ENCODE measurements at places on chromosomes 1 and 21.

DNA sequence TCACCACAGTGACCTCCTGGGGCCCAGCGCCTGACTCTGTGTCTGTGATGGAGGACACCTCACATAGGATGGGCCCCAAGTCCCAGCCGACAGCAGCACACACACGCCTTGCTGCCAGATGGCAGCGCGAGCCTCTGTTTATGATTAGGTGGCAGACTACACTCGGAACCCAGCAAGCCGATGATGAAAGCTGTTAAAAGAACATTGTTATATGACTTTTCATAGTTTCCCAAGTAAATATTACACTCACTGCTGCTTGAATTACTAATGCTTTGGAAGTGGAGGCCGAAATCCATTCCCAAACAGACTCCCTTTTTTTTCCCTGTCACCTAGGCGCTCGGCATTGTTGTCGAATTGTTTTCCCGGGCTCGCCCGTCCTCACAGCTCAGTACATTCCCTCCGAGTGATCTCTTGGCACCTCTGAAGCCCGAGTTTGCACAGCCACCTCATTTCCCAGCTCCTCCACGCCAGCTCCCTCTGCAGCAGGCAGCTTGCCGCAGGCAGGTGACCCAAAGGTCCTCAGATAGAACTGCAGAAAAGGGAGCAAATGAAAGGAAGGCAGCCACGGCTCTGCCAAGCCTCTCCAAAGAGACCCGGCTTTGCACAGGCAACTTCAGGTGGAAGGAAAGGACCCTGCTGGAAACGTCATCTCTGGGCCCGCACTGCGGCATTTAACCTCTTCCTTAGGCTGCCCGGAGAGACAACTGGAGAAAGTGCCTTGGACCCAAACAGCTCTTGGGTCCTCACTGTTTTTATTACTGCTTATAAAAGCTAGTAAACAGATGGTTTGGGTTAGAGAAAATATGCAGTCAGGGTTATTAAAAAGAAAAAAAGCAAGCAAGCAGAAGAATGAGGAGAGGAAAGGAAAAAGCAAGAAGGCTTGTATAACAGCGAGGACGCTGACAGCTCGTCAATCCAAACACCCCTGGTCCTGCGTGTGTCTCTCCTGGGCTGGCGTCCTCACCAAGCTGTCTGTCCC lies 72.2 kb upstream of the SLC25A33 start:
- DNase-seq: no peak

- no peak for DNase-seq
These were observed 307.7 kb upstream of the PKN2 start for GRCh38 chr1:88376421-88376820.

DNA sequence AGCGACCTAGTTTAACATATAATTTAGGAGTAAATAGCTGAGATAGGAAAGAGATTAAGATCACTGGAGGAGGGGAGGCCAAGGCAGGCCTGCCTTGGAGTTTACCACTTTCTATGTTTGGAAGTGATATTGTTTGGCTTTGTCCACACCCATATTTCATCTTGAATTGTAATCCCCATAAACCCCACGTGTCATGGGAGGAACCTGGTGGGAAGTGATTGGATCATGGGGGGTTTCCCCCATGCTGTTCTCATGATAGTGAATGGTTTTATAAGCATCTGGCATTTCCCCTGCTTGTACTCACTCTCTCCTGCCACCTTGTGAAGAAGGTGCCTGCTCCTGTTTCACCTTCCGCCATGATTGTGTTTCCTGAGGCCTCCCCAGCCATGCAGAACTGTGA lies 58.3 kb upstream of the ARTN start:
- DNase-seq: no peak

- no peak for DNase-seq
These were observed 666 bp downstream of the CSF3R start for GRCh38 chr1:36481771-36482723.

DNA sequence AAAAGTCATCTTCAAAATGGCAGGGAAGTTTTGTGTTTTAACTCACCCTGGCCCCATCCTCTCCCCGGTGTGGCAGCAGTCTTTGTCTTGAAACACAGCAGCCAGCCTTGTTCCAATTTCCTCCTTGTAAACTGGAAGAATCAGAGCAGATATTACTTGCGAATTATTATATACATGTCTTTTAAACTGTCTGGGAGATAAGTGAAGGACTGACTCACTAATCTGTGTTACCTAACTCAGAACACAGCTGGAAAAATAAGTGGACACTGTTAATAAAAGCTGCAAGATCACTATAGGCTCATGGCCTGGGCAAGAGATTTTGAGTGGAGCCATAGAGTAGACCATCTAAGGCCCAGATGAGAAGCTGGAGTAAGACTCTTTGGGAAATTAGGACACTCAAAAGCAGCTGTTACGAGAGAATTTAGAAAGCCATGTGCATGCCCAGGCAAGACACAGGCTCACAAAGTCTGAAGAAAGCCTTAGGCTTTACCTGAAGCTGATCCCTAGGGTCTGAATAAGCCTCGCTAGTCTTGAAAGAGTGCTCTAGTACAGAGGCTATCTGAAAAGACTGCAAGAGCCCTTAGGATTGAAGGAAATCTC lies 233.0 kb upstream of the RAB4A start:
- no peak for DNase-seq

- DNase-seq: no peak
These were observed 305.5 kb downstream of the NFIA start for GRCh38 chr1:61387829-61388228.

GRCh38 chr1:40014253-40014706 lies 26.2 kb upstream of the CAP1 start:
- no peak for DNase-seq

GRCh38 chr1:28359592-28360239 lies 9.8 kb upstream of the PHACTR4 start:
- peak; percentile 57 for DNase-seq

DNA sequence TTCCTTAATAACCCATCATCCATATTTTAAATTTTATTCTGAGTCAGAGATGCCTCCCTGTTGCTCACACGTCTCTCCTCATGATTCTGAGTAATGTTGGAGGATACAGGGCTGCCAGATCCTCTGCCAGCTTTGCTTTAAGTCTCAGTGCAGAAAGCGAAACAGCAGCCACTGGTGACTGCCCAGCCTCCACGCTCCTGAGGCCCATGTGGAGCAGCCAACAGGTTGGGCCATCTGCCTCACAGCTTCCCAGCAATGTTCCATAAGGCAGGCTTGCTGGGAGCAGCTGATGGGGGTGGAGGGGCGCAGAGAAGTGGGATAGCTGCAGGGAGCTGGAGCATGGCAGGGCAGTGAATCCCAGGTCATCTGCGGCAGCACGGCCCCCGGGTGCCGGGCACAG lies 104.2 kb downstream of the IGSF21 start:
- DNase-seq: no peak

DNA sequence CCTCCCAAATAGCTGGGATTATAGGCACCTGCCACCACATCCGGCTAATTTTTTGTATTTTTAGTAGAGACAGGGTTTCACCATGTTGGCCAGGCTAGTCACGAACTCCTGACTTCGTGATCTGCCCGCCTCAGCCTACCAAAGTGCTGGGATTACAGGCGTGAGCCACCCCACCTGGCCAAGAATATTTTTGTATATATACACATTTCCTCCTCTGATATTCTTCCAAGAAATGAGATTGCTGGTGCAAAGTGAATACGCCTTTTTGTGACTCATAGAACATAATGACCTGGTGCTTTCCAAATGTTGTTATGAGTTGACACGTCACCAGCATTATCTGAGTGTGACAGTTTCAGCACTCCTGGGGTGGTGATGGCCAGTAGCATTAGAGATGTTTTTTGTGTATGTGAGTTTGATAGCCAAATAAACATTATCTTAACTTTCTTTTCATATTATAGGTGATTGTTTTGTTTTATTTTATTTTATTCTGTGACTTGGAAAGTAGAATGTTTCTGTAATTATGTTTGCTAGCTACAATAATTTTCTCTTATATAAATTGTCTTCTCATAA lies 54.9 kb downstream of the KCNK1 start:
- no peak for DNase-seq

- DNase-seq: no peak
These were observed 28.6 kb upstream of the AVPR1B start for GRCh38 chr1:206145771-206146290.
